Activated CD4-positive, alpha-beta T cell treated with anti-CD3 and anti-CD28 coated beads for 1 hour (primary cell): ENCODE measurements at places on chromosomes 7 and 10.

DNA sequence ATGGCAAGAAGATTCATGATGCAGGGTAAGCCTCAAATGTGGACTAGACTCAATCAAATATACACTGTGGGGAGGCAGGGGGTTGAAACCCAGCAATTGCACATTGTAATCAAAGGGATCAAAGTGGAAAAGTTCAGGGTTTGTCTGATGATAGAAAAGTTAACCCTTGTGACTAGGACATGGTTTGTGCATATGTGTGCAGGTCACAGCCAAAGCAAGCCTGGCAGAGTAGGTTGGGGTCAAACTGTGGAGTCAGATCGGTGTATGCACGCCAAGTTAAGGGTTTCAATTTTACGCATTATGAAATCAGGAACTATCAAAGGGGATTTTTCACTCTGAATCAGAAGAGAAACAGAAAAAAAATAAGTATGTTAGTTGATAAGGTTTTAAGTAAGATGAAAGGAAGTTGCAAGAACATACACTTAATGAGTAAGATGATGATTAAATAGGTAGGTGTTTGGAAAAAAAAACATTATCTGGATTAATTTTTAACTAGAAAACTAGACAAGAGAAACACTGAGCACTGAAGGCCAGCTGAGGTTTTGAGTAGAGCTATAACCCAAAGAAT, 188.3 kb downstream of the DGKB start:
- DNase-seq, result no peak

DNA sequence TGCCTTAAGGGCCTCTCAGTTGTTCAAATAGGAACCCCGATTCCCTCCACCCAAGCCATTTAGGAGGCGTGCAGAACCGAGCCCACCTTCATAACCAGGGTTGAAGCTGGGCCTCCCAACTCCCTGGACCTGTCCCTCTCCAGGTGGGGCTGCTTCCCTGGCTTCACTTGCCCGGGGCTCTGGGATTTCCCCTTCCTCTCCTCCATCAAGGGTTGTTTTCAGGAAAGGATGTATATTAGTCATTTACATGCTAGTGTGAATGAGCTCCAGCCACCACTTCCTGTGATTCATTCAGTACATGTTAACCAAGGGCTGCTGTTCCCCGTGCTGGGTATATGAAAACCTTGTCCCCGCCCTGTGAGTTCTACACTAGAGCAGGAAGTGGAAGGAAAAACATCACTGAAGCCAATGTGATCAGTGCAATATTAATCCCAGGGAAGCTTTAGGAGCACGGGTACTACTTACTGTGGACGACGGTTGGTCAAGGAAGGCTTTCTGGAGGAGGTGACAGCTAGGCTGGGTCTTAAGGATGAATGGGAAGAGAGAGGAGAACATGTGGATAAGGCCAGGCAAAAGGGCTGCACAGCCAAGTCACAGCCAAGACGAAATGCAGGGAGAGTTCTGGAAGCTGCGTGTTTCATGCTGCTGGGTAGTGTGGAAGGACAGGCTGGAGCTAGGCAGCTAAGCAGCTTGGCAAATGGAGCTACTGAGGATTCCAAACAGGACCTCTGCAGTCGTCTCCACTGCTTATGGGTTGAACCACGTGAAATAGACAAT, 150.1 kb upstream of the SHH start:
- DNase-seq, result no peak

DNA sequence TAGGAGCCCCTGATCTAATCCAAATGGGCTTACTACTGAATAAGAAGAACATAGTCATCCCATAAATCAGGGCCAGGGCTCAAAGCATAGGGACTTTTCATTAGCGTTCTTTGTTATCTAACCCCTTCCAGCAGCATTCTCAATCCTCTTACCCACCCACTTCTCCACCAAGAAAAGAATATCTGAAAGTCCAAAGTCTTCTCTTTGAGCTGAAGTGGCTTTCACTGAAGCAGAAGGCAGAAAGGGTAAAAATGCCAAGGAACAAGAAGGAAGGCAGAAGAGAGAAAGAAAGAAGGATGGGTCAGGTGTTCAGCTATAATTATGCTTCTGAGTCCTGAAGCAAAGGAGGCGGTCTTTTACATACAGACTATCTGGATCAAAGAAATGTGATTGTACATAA, 10.2 kb downstream of the TRPV5 start:
- DNase-seq, result no peak

DNA sequence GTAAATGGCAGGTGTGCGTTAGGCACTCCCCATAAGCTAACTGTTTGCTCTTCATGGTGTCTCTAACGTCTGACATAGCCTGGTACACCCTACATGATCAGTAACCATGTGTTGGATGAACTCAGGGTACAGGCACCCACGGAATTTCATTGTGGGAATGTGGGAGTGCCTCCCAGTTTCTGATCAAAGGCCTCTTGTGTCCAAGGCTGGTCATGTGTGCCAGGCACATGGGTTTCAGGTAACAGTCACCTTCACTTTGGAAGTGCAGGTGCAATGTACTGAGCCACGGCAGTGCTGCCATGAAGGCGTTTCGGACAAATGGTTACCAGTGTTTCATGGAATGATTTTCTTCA, 298.3 kb downstream of the DNAJB6 start:
- no peak for DNase-seq

GRCh38 chr7:123022576-123022975, 27.1 kb upstream of the TAS2R16 start:
- no peak for DNase-seq

- no peak for DNase-seq
These were observed 41.5 kb upstream of the GPR141 start for GRCh38 chr7:37642028-37642540.

- DNase-seq, result no peak
These were observed 996 bp upstream of the C10orf90 start for GRCh38 chr10:126671402-126671975.

GRCh38 chr7:128266883-128267594, 26.0 kb downstream of the LEP start:
- DNase-seq, result no peak

- DNase-seq, result no peak
These were observed 77.6 kb upstream of the JAZF1 start for GRCh38 chr7:28258240-28258639.

- no peak for DNase-seq
These were observed 1.5 kb upstream of the CPVL start for GRCh38 chr7:29147821-29148220.

GRCh38 chr10:59702347-59702746, 7.3 kb downstream of the SLC16A9 start:
- no peak for DNase-seq

DNA sequence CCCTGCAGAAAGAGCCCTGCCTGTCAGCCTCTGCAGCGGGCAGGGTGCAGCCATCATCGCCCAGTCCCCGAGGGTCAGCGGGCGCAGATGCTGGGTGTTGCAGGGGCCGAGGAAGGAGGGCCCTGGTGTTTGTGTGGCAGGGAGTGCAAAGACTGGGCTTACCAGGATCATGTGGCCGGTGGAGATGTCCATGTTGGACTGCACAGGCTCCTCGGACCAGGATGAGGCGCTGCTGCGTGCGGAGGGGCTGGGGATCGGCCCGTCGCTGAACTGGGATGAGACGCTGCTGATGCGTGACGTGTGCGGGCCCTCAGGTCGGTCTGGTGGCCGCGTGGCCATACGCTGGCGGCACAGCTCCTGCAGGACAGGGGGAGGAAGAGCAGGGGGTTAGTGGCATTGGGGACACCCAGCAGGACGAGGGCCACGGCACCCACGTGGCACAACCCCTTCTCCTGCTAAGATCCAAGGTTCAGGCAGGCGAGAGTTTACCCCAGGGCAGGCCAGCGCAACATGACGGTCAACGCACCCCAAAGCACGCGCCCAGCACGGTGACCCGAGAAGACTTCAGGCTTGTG, 319.5 kb downstream of the DNAJB6 start:
- DNase-seq, result no peak

GRCh38 chr7:31710171-31710570, 23.2 kb downstream of the PPP1R17 start:
- DNase-seq, result no peak

- no peak for DNase-seq
These were observed 67.6 kb downstream of the PRTFDC1 start for GRCh38 chr10:24884793-24885192.

DNA sequence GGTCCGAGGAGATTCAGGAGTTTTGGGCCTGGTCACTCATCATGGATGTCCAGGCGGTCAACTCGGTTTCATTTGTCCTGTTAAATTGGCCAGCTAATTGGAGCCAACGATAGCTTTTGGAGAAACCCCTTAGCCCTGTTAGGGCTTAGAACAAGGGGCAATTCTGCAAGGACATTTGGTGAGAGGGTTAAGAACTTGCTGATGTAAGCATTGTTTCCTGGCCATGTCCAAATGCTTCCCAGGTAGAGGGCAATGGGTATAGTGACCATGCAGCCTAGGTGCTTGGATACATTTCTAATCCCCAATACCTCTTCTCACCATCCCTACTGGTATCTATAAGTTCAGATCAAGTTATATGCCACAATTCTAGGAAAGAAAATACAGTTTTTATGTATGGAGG, 131.5 kb downstream of the RPS24 start:
- no peak for DNase-seq

- peak; percentile 29 for DNase-seq
These were observed 652 bp downstream of the KAZALD1 start for GRCh38 chr10:101062232-101063049.

GRCh38 chr10:13528875-13529713, at the start of gene BEND7:
Gene BEND7 (minus strand): TSS chr10:13529014. CDS start chr10:13528533, 481 bp downstream.
- no peak for DNase-seq

DNA sequence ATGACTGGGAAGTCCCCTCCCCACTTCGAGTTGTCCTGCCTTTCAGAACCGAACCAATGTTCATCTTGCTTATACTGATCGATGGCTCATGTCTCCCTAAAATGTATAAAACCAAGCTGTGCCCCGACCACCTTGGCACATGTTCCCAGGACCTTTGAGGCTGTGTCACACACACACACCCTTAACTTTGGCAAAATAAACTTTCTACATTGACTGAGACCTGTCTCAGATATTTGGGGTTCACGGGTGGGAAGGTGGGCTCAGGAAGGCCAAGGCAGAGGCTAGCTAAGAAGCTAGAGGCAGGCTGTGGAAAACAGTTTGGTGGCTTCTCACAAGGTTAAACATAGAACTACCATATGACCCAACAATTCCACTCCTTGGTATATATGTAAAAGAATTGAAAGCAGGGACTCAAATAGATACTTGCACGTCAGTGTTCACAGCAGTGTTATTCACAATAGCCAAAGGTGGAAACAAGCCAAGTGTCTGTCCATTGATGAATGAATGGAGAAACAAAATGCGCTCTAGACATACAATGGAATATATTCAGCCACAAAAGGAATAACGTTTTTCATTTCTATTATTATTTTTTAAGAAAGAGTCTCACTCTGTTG, 15.4 kb downstream of the PRF1 start:
- DNase-seq, result no peak

- no peak for DNase-seq
These were observed 30.1 kb upstream of the CCL24 start for GRCh38 chr7:75843613-75844116.

GRCh38 chr7:20270867-20271266, 53.7 kb upstream of the MACC1 start:
- no peak for DNase-seq

DNA sequence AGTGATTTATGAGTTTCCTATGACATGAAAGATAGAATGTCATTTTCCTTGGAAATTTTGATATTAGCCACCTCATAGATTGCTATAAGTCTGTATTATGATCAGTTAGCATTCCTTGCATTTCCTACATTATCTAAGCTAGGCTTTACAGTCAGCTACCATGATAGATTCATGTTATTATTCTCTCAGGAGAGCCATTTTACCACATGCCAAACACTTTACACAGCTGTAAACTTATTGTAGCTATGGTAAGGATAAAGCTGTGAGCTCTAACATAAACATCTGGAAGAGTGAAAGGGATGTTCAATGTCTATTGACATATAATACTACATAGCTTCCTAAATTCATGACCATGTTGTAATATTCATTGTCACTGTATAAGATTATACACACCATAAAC, 608.0 kb downstream of the PHTF2 start:
- no peak for DNase-seq

DNA sequence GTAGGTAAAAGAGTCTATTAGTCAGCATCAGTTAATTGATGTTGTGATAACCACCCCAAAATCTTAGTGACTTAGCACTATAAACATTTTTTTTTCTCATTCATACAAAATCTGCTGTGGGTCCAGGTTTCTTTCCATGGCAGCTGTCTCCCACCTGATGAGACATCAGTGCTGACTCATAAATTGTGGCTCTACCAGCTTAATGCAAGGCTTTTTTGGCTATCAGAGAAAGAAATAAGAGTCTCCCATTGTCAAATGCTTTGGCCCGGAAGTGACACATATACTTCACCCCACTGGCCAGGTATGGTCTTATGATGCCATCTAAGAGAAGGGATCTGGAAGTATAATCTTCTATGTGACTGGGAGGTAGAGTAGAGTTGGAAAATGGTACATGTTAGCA, 14.5 kb downstream of the DNAJB9 start:
- no peak for DNase-seq
